NCI-H510A treated with DMSO at 0.1 percent for 48 hours (cell line): ENCODE measurements at places on chromosomes 13 and 19.
A peak's percentile ranks its signal among the peaks of the same experiment; 100 is the strongest.

- DNase-seq, result no peak
Measured at GRCh38 chr13:94431987-94432386, 47.5 kb downstream of the DCT start.

GRCh38 chr13:78562237-78562889 lies 41.0 kb downstream of the POU4F1 start:
- no peak for DNase-seq

DNA sequence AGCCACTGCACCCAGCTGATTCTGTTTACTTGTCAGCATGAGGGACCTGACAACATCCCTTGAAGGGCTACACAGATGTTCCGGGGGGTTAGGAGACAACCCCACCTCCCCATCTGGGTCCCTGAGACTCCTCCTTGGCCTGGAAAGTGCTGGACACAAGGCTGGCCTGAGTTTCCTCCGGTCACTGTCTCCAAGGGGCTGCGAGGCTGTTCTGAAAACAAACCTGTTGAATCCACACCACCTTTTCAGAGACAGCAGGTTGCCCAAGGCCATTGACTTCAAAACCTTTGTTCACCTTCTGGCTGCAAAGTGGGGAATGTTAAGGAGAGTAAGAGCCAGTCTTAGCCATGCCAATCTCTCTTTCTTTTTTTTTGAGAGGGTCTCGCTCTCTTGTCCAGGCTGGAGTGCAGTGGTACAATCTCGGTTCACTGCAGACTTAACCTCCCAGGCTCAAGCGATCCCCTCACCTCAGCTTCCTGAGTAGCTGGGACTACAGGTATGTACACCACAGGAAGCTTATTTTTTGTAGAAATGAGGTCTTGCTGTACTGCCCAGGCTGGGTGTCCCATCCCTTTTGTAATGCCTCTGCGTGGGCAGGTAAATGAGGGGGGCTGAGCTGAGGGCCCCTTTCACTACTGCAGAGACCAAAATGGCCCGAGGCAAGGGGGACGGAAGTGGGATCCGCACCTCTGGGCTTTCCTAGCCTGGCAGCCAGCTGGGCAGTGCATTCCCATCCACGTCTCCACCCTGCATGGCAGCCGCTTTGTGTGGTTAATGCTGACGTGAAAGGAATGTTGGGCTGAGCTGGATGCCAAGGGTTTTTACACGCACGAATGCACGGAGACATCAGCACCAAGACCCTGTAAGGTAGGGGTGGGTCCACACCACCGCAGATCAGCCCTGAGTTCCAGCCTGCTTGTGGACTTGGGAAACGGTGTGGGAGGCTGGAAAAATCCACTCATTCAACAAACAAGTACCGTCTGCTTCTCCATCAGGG lies 1.9 kb upstream of the ZNF628 start:
- no peak for DNase-seq

DNA sequence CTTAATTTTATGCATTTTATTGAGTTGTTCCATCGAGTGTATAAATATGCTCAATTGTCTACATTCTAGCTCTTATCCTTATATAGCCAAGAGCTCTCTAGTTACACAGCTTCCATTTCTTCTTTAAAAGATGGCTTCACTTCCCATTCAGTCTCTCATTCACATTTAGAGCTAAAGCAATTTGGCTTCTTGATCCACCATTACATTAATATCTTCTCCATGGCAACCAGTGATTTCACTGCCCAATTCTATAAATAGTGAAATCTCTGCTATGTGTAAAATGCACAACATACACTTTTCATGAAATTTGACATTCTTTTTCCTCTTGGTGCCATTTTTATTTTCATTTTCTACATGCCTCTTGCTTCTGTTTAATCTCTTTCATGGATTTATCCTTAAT lies 696.9 kb upstream of the ATXN8OS start:
- no peak for DNase-seq

GRCh38 chr13:81117416-81117815 lies 776.5 kb upstream of the SPRY2 start:
- DNase-seq, result no peak

DNA sequence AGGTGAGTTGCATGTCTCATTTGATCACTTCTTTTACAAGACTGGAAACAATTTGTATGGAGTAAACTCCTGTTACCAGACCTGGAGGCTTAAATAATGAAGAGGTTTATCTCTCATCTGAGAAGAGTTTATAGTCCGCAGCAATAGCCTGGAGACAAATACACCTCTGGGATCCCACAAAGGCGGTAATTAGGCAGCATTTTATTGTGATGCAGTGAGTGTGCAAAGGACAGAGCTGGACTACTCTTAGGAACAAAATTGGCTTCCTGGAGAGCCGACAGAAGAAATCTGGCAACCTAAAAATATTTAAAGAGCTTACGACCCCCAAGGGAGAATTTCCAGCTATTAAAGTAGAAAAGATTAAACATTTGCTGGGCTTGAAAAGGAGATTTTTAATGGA lies 11.8 kb upstream of the KATNAL1 start:
- DNase-seq, result no peak

- DNase-seq, result no peak
Measured at GRCh38 chr13:31649766-31650165, 89.6 kb upstream of the RXFP2 start.

GRCh38 chr13:98487522-98487921 lies 89.4 kb downstream of the STK24 start:
- no peak for DNase-seq

GRCh38 chr13:37418490-37418889 lies 180.1 kb downstream of the POSTN start:
- DNase-seq, result no peak

DNA sequence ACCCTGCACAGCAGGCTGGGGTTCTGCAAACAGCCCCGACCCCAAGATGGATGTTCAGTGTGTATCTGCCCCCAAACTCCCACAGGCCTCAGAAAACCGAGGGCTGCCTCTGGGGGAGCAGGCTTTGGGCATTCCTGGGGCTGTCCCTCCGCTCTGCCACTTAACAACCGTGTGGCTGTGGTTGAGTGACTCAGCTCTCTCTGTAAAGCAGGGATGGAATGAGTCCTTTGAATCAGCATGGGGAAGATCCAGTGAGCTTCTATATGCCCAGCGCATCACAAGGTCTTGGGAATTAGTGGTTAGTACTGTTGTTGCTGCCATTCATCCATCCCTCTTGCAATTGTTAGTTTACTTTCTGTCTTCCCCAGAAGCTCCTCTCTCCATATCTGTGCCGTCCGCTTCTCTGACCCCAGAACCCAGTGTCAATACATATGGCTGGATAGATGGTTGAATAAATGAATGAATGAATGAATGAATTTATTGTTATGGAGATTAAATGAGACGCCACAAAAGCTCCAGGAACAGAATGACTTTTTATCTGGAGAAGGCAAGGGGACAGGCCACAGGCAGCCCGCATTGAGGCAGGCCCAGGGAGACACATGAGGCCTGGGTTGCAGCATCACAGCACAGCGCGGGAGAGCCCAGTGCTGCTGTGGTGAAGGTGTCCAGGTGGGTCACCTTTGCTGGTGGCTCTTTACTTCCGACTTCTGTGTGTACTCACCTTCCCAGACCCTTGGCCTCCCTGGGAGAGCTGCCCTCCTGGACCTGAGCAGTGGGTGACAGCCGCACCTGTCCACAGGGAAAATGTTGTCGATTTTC lies 89.2 kb downstream of the RGCC start:
- DNase-seq, result no peak

DNA sequence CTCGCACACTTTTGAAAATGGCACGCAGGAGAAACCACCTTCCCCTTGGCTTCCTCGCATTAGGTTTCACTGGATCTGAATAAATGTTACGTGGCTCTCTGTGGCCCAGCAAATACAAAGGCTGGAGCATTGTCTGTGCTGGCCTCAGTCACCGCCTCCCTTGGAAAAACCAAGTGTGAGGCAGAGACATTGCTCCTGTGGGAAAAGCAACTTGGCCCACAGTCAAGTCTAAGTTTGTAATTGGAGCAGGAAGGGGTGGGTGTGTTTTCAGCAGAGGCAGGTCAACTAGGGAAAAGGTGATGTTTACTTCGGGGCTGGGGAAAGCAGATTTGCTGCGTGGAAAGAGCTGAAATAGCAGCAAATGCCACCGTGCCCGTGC lies 101.6 kb downstream of the IRS2 start:
- DNase-seq, result peak; percentile 15
